Right kidney (tissue), 9 donors: ENCODE measurements at places on chromosomes 12 and 14.

GRCh38 chr14:73809391-73809790, 42.2 kb upstream of the PTGR2 start:
- DNase-seq, result no peak

- DNase-seq, result no peak
Observed at GRCh38 chr14:71606575-71606974, 325.7 kb upstream of the RGS6 start.

DNA sequence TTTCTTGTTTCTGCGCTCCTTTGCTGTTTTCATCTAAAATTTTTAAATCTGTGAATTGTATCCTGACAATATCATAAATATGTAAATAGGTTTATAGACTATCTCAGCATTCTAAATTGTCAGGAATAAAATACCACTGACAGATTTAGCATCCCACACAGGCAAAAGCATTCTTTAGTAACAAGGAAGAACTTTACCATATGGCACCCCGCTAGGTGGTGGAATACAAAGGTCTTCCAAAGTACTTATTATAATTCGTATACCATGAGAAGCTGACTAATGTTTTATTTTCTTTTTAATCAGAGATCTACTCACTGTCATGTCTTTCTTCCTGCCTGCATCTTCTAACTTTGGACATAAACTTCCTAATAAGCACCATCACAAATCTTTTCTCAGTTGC, 328.8 kb upstream of the NOVA1 start:
- DNase-seq, result no peak

DNA sequence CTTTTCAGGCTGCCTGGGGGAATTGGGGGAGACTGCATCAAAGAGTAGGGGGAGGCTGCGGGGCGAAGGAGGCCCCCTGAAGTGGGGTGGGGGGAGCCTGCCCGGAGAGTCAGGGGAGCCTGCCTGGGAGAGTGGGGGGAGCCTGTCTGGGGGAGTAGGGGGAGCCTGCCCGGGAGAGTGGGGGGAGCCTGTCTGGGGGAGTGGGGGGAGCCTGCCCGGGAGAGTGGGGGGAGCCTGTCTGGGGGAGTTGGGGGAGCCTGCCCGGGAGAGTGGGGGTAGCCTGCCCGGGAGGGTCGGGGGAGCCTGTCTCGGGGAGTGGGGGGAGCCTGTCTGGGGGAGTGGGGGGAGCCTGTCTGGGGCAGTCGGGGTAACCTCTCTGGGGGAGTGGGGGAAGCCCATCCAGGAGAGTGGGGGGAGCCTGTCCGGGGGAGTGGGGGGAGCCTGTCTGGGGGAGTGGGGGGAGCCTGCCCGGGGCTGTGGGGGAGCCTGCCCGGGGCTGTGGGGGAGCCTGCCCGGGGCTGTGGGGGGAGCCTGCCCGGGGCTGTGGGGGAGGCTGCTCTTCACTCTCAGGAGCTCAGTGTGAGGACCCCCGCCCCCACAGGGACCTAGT, 6.5 kb upstream of the DEGS2 start:
- DNase-seq, result no peak

DNA sequence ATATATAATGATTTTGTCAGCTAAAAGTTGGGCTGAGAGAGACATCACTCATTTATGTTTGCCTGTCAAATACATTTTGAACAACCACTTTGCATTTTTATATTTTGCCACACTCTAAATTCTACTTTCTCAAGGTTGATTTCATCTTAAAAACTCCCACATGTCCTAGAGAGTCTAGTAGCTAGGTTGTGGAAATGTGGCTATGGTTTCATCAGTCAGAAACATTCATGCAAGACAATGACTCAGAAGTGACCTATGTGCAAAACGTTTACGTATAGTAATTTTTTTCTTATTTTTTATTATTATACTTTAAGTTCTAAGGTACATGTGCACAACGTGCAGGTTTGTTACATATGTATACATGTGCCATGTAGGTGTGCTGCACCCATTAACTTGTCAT, 27.4 kb upstream of the PRKD1 start:
- no peak for DNase-seq

GRCh38 chr14:97218691-97219430, 421.7 kb downstream of the VRK1 start:
- DNase-seq, result peak; percentile 72

GRCh38 chr12:66598608-66599007, 80.3 kb downstream of the GRIP1 start:
- DNase-seq, result no peak

GRCh38 chr12:122067966-122068365, 10.6 kb upstream of the MLXIP start:
- no peak for DNase-seq

DNA sequence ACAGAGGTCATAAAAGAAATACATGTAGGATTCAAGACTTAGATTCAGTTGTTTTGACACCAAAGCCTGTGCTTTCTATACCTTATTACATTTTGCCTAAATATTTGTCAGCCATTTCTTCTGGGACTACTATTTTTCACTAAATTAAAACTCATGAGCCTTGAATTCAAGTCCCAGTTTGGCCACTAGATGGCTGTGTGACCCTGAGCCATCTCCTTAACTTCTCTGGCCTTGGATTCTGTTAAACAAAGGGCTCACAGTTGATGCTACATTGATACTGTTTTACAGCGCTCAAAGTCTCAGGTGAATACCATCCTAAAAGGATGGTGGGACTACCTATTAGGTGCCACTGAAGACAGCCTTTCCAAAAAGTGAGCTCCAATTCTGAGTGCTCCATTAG, 39.6 kb upstream of the CCDC198 start:
- DNase-seq, result no peak

DNA sequence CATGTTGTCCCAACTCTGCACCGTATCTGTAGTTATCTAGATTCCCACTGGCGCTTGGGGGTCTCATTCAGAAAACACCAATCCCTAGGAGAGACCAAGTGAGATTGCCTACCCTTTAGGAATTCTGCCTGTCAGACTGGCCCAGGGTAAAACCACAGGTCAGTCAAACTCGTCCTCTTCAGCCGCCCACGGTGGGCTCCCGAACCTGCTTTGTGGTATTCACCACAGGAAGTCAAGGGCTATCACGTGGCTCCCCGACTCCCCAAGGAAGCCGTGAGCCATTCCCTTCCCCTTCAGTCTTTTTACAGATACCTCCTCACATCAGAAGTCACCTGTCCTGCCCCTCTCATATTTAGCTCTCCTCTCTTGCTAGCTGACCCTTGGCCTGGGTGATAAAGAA, 159.9 kb downstream of the EGLN3 start:
- DNase-seq, result no peak

DNA sequence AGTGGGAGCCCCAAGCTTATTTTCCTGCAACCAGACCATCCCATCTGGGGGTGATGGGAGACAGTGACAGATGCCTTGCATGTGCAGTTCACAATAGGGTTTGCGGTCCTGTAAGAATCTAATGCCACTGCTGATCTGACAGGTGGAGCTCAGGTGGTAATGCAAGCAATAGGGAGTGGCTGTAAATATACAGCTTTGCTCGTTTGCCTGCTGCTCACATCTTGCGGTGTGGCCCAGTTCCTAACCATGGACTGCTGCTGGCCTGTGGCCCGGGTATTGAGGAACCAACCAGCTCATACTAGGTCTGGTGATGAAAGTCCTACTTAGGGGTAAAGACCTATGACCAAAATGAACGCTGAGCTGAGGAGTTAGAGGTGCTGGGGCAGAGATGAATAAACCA, 36.1 kb upstream of the CCDC88C start:
- no peak for DNase-seq

GRCh38 chr14:28116716-28117115, 649.9 kb upstream of the FOXG1 start:
- DNase-seq, result no peak

DNA sequence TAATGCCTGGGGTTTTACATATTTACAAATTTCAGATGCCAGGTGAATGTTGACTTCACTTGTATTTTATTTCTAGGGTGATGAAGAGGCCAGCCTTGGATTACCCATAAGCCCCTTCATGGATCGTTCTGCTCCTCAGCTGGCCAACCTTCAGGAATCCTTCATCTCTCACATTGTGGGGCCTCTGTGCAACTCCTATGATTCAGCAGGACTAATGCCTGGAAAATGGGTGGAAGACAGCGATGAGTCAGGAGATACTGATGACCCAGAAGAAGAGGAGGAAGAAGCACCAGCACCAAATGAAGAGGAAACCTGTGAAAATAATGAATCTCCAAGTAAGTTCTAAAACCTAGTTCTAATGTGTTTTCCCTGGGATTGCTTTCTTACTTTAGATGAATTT, 41.3 kb upstream of the SLCO1C1 start:
- no peak for DNase-seq

DNA sequence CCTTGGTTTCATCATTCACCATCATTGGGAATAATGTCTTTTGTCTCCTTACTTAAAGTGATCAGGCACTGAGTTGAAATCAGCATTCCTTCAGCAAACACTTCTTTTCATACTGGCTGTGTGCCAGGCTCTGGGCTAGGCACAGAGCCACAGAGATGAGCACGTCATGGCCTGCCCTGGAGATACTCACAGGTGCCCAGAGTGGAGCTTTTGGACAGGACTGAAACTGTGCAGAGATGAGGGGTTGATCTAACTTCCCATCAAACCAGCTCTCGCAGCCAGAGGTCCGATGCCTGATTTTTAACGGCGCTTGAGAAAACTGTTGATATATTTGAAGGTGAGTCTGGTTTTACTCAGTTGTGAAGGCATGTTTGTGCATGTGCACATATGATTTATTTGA, 43.1 kb downstream of the CACNA1C start:
- no peak for DNase-seq

- peak; percentile 7 for DNase-seq
Observed at GRCh38 chr14:97408937-97409815, 612.0 kb downstream of the VRK1 start.

- DNase-seq, result peak; percentile 76
Observed at GRCh38 chr12:130013771-130014484, 110.1 kb upstream of the TMEM132D start.

- DNase-seq, result no peak
Observed at GRCh38 chr14:53719536-53719935, 237.1 kb downstream of the BMP4 start.

DNA sequence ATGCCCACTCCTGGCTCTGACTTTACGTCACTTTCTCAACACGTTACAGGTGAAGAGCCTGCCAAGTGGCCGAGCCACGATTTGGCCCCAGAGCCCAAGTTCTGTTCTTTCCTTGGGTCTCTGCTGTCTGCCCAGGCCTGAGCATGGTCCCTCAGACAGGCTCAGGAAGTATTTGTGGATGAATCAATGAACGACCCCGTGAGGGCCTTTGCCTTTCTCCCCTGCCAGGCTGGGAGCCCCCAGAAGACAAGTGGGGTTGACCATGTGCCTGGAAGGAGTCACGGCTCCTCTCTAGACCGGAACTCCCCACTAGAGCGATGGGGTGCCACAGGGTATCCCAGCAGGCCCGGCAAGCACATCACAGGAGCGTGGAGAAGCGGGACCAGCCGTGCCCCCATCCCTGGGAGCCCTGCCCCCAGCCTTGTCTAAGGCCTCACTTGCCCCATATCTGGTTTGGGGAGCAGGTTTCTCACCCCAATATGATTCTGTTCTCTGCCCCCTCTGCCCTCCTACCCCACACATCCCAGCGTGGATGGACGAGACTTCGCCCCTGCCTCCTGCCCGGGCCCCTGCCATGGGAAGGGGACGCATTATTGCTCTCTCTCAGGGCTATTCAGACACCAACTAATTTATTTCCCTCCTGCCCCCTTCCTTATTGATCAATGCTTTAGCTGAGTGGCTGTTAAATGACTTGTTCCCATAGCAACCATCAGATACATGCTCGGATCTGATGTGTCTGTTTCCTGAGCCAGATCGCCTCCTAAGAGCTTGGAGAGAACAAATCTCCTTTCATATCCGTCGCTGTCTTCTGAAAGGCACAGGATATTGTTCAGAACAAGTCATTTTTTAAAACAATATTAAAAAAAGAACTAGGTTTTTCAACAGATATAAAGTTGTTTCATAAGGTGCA, 69.0 kb downstream of the DIO3 start:
- DNase-seq, result no peak

DNA sequence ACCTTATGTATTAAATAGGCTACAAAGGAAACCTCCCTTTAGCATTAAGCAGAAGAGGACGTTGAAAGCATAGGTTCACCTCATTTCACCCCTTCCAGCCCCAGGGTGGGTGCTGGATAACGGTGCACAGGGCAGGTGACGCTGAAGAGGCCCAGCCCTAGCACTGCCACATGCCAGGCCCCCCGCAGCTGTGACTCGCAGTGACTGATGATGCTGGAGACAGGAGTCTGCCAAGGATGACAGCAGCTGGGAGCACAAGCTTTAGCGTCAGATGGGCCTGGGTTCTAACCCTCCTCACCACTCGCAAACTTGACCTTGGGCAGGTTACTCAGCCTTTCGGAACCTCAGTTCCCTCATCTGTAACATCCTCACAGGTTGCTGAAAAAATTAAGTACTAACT, 76.7 kb downstream of the TBK1 start:
- no peak for DNase-seq

GRCh38 chr12:123164222-123164621, 13.3 kb upstream of the PITPNM2 start:
- DNase-seq, result no peak

DNA sequence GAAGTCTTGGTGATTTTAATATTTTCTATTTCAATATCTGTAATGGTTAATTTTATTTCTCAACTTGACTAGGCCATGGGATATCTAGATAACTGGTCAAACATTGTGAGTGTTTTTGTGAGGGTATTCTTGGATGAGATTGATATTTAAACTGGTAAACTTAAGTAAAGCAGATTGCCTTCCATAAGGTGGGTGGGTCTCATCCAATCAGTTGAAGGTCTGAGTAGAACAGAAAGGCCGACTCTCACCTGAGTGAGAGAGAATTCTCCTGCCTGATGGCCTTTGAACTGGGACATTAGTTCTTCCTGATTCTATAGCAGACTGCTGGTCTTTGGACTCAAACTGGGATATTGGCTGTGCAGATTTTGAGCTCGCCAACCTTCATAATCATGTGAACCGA, 36.3 kb downstream of the OTOGL start:
- DNase-seq, result no peak

DNA sequence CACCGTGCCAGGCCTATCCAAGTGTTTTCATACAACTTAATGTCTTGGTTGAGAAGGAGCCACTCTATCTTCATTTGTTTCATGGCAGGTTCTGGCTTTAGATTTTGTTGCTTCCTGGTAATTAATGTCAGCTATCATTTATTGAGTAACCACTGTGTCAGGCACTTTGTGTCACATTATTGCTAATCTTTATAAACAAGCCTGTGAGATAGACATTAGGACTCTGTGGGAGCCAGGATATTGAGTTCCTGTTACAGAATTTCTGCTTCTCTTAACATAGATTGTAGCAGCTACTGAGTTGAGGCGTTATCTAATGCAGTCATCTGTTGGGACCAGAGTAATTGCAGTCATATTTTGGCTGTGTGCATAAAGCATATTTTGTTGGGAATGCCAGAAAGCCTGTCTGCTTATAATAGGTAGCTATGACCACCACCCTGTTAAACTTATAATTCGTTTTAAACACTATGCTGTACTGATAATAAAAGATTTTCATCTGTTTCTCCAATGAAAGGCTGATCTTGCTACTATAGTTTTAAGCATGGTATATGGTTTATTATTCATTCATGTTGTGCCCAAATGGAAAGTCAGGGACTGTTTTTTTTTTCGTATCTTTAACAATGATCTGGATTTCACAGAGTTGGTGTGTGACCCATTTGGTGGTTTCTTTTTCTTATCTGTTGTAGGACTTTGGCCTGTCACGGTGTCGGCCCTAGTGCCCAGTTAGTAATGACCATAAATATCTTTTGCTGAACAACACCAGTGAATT, 432.6 kb downstream of the PCNX1 start:
- DNase-seq, result no peak
